Right atrium auricular region (tissue), 2 donors: ENCODE measurements at places on chromosomes 2 and 18. TPM values are rescaled to one million over a fixed set of nuclear protein-coding genes. Genes with fewer than 3 reads are reported as not detected.

Gene ONECUT2
- total RNA-seq, result 0.04 TPM

Gene LRATD1
- 3.1 TPM for total RNA-seq

Gene LRRC30
- not detected for total RNA-seq

Gene RAD51AP2
- total RNA-seq, result 0.28 TPM

Gene ACTR1B
- total RNA-seq, result 40.8 TPM

Gene TCF23
- total RNA-seq, result not detected

Gene CPLX4
- total RNA-seq, result not detected

Gene IAH1
- 45.9 TPM for total RNA-seq

Gene B4GALT6
- 5.6 TPM for total RNA-seq

Gene CENPA
- 0.41 TPM for total RNA-seq

Gene MYOM1
- 410 TPM for total RNA-seq

Gene EEF1B2
- total RNA-seq, result 212 TPM

Gene LONRF2
- 18.9 TPM for total RNA-seq

Gene TSPYL6
- total RNA-seq, result not detected

- H3K27me3 ChIP-seq, result no peaks in the 10 kb centered on the region
- no peak overlapping the region for H3K27ac ChIP-seq
- no peaks in the 10 kb centered on the region for H3K4me1 ChIP-seq
These were observed 78.7 kb upstream of the ITGA4 start for GRCh38 chr2:181378491-181378890.

GRCh38 chr2:144632809-144633208, 112.9 kb upstream of the ZEB2 start:
- no peaks in the 10 kb centered on the region for H3K4me1 ChIP-seq
- no peaks in the 10 kb centered on the region for H3K36me3 ChIP-seq
- H3K27me3 ChIP-seq, result no peaks in the 10 kb centered on the region
- H3K27ac ChIP-seq, result no peak overlapping the region

DNA sequence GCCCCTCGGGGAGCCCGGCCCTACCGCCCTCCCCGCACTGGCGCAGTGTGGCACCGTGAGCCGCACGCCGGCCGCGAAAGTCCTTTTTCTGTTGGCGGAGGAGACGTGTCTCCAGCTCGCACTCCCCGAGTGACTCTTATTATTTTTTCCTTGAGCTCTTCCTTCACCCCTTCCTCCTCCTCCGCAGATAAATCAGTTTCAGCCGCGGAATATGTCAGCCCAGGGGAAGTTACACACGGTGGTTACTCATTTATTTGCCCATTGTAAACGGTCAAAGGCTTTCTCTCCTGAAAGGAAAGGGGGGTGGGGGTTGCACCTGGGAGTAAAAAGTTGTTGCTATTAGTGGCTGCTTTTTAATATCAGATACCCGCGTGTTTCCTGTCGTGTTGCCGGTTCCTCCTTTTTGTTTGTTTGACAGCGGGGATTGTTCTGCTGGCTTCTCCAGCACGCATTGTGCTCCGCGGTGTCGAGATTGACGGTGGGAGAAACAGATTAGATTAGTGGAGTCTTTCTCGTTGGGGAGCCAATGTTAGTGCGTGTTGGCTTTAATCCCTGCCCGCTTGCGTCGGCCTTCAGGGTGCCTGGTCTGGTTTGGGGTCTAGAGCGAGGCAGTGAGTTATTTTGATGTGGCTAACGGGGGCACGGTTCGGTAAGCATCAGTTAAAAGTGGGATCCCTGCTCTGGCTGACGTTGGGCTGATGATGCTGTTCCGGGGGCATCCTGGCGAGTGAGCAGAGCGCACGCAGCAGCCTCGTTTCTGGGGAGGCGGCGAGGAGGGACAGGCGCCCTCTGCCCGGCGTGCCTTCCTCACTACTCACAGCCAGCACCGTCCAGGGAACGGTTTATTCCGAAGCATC, 1.6 kb downstream of the CRIM1 start:
- no peak for DNase-seq
- peaks cover 49% of the 10 kb centered on the region for H3K4me1 ChIP-seq
- no peaks in the 10 kb centered on the region for H3K27me3 ChIP-seq
- peak overlapping the region; percentile 69 for H3K4me3 ChIP-seq
- no peaks in the 10 kb centered on the region for H3K36me3 ChIP-seq

- no peak for DNase-seq
- no peaks in the 10 kb centered on the region for H3K36me3 ChIP-seq
- no peaks in the 10 kb centered on the region for H3K27me3 ChIP-seq
- H3K27ac ChIP-seq, result no peak overlapping the region
These were observed 478.8 kb downstream of the ADCYAP1 start for GRCh38 chr18:1383465-1383864.

- no peak overlapping the region for H3K27ac ChIP-seq
- H3K4me1 ChIP-seq, result peaks cover 3% of the 10 kb centered on the region
- H3K4me3 ChIP-seq, result no peak overlapping the region
- no peak for DNase-seq
- H3K36me3 ChIP-seq, result no peaks in the 10 kb centered on the region
These were observed 146.3 kb upstream of the APCDD1 start for GRCh38 chr18:10308154-10308553.

GRCh38 chr2:226730481-226730880, 69.1 kb downstream of the IRS1 start:
- no peak for DNase-seq
- H3K36me3 ChIP-seq, result no peaks in the 10 kb centered on the region
- H3K4me1 ChIP-seq, result no peaks in the 10 kb centered on the region
- no peak overlapping the region for H3K4me3 ChIP-seq

DNA sequence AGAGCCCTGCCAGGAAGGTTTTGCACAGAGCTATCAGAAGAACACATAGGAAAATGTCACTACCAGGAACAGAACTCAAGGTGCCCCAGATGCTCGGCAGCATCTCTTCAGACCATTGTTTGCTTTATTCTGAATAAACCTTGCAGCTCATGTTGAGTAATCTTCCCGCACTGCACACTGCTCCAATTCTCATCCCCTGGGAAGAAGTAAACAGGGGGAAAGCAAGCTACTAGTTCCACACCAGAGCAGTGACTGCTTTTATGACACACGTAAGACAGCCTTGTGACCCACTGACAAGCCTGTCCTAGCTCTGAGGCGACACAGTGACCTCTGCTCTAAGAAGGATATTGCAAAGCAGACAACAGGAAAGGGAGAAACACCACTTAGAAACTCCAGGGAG, 44.2 kb downstream of the NRP2 start:
- no peak for DNase-seq
- H3K36me3 ChIP-seq, result peaks cover 5% of the 10 kb centered on the region
- no peaks in the 10 kb centered on the region for H3K27me3 ChIP-seq
- no peak overlapping the region for H3K4me3 ChIP-seq

DNA sequence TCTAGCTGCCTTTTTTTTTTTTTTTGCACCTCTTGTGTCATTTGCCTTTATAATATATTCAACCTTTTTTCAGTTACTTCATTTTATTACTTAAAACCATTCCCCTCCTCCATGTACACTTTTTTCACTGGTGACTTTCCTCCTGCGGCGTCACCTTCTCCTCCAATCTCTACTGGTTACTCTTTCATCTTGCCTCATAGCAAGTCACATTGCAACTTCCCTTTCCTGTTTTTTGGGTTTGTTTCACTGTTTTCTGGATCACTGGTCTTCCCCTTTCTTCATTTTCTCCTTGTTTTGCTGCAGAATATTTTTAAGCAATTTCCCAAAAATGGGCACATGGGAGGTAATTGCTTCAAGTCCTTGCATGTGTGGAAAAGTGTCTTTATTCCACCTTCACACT, 37.7 kb upstream of the GPR155 start:
- H3K4me3 ChIP-seq, result no peak overlapping the region
- no peaks in the 10 kb centered on the region for H3K27me3 ChIP-seq
- no peak overlapping the region for H3K27ac ChIP-seq
- H3K4me1 ChIP-seq, result no peaks in the 10 kb centered on the region
- H3K36me3 ChIP-seq, result no peaks in the 10 kb centered on the region

DNA sequence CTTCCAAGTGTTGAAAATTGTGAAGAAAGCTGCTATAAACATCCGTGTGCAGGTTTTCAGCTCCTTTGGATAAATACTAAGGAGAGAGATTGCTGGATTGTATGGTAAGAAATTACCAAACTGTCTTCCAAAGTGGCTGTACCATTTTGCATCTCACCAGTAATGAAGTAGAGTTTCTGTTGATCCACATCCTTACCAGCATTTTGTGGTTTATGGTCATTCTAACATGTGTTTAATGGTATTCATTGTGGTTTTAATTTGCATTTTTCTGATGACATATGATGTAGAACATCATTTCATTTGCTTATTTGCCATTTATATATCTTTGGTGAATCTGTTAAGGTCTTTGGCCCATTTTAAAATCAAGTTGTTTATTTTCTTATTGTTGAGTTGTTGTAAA, 260.7 kb downstream of the SPAG16 start:
- no peak for DNase-seq
- H3K27ac ChIP-seq, result no peak overlapping the region
- H3K4me3 ChIP-seq, result no peak overlapping the region
- H3K4me1 ChIP-seq, result no peaks in the 10 kb centered on the region
- no peaks in the 10 kb centered on the region for H3K36me3 ChIP-seq

DNA sequence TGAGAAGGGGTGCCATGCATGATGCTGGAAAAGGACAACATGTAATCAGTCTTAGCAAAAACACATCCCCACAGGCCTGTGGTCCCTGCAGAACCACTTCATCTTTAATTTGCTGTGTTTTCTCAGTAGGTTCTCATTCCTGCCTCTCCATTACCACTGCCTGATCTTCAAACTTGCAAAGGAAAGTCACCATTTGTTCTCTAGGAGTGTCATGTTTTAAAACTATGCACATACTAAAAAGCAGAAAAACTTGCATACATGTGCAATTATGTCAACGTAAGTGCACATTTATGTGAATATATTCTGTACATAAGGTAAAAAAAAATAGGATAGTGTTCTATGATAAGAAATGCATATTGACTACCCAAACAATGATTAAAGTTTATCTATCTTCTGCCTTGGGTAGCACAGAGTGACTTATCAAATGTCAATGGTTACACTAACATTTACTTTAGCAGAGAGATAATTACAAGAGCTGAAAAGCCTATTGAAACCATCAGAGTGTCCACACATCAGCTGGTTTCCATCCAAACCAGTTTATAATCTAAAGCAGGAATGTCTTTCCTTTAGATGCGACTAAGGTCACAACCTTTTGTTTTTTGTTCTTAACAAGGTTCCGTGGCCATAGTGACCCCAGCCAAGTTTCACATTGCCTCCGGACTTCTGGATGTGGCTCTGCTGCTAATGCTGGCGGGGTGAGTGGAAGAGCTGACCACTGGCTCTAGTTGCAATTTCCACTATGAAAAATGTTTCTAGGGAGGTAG, 58.7 kb upstream of the RMDN2 start:
- H3K36me3 ChIP-seq, result no peaks in the 10 kb centered on the region
- H3K4me3 ChIP-seq, result no peak overlapping the region
- H3K27ac ChIP-seq, result no peak overlapping the region
- no peaks in the 10 kb centered on the region for H3K27me3 ChIP-seq
- DNase-seq, result no peak
- no peaks in the 10 kb centered on the region for H3K4me1 ChIP-seq

DNA sequence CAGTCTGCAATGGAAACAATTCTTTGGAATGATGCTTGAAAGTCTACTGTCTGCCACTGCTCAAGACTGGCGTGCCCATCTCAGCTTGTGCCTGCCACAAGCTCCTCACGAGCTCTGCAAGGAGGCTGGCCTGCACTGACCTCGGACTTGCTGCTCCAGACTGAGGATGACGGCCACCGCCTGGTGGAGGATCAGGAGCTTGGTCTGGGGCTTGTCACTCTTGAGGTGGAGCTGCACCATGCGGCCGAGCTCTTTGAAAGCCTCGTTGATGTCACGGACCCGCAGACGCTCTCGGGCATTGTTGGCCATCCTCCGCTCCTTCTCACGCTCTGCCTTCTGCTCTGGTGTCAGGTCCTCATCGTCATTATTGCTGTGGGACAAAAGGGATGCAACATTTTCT, 269.4 kb upstream of the CCDC68 start:
- H3K4me1 ChIP-seq, result no peaks in the 10 kb centered on the region
- H3K27me3 ChIP-seq, result no peaks in the 10 kb centered on the region
- no peak for DNase-seq

GRCh38 chr2:62409442-62409841, 96.6 kb downstream of the TMEM17 start:
- peaks cover 29% of the 10 kb centered on the region for H3K4me1 ChIP-seq
- H3K4me3 ChIP-seq, result no peak overlapping the region
- no peak for DNase-seq
- no peaks in the 10 kb centered on the region for H3K36me3 ChIP-seq

DNA sequence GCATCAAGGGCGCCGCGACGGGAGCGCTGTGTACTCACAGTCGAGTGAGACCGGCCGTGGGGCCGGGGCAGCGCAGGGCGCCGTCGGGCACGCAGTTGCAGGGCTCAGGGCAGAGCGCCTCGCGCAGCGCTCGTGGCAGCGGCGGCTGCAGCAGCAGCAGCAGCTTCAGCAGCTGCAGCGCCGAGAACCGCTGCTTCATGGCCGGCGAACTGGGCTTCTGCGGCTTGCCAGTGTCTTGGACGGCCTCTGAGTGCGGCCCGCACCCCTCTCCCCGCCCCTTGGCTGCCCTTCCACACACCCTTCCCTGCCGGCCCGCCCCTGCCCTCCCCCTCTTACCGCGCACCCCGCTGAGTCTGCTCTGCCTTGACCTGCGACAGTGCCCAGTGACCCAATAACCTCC, at the start of gene LHCGR:
LHCGR (minus strand) TSS at position 252 of the 400 bp plus-strand sequence; CDS start at position 199, 53 bp downstream.
- DNase-seq, result no peak
- peak within 1 kb of the TSS; percentile 29 for H3K4me3 ChIP-seq
- no peaks in the 10 kb centered on the region for H3K4me1 ChIP-seq
- no peaks in the 10 kb centered on the region for H3K36me3 ChIP-seq
- H3K27ac ChIP-seq, result no peak within 1 kb of the TSS
- no peaks in the 10 kb centered on the region for H3K27me3 ChIP-seq

DNA sequence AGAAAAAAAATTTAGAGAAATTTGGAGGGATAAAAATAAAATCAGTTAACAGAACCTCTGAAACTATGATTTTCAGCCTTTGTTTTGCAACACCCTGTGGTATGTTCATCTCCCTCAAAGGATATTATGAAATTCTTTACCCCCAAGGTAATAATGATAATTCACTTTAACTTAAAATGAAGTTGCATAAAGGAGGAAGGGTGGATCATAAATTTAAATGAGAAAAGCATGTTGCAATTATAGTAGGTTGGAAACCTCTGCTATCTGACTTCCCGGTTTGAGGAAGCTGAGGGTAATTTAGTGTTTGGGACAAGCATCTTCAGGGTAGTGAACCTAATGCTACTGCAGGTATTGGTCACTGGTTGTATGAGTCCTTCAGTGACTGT, 102.9 kb downstream of the BABAM2 start:
- H3K27me3 ChIP-seq, result no peaks in the 10 kb centered on the region
- H3K4me3 ChIP-seq, result no peak overlapping the region
- peaks cover 18% of the 10 kb centered on the region for H3K4me1 ChIP-seq
- DNase-seq, result no peak
- H3K27ac ChIP-seq, result no peak overlapping the region
- no peaks in the 10 kb centered on the region for H3K36me3 ChIP-seq

- DNase-seq, result no peak
- H3K4me1 ChIP-seq, result no peaks in the 10 kb centered on the region
- no peaks in the 10 kb centered on the region for H3K36me3 ChIP-seq
- peak overlapping the region; percentile 73 for H3K4me3 ChIP-seq
- peak overlapping the region; percentile 77 for H3K27ac ChIP-seq
- no peaks in the 10 kb centered on the region for H3K27me3 ChIP-seq
These were observed 1.4 kb downstream of the NRP2 start for GRCh38 chr2:205683502-205684367.

GRCh38 chr18:527146-527545, 26.6 kb upstream of the COLEC12 start:
- no peak overlapping the region for H3K27ac ChIP-seq
- H3K4me1 ChIP-seq, result no peaks in the 10 kb centered on the region
- no peak overlapping the region for H3K4me3 ChIP-seq
